Stimulated activated CD4-positive, alpha-beta T cell treated with anti-CD3 and anti-CD28 coated beads, Interleukin-15, amount 100 ng/mL, for 48 hours (primary cell): ENCODE measurements at places on chromosomes 3 and 15.

DNA sequence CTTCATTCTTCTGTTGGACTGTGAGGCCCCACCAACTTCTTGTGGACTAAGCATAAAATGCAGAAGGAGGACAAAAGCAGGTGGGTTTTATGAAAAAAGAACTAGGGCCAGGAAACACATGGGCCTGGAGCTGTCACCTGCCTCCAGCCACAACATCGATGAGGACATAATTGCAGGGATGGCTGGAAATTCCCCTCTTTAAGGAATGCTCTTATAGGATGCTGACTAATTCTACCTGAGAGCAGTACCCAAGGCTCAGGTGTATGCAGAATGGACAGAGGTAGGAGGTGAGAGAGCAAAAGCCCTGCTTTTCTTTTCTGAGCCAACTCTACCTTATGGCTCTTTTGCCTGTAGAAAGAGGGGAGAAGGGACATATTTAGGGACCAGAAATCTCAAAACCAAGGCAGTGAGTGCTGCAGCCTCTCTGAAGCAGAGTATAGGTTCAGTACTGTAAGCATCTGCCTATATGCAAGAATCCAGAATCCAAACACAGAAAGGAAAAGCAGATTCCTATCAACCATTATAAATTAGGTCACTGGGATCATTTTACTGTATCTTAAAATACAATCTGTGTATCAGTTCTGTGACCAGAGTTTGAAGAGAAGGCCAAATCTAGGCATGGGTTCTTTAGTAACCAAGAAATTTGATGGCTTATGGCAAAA is 205.3 kb upstream of the WNT5A start:
- DNase-seq = no peak

DNA sequence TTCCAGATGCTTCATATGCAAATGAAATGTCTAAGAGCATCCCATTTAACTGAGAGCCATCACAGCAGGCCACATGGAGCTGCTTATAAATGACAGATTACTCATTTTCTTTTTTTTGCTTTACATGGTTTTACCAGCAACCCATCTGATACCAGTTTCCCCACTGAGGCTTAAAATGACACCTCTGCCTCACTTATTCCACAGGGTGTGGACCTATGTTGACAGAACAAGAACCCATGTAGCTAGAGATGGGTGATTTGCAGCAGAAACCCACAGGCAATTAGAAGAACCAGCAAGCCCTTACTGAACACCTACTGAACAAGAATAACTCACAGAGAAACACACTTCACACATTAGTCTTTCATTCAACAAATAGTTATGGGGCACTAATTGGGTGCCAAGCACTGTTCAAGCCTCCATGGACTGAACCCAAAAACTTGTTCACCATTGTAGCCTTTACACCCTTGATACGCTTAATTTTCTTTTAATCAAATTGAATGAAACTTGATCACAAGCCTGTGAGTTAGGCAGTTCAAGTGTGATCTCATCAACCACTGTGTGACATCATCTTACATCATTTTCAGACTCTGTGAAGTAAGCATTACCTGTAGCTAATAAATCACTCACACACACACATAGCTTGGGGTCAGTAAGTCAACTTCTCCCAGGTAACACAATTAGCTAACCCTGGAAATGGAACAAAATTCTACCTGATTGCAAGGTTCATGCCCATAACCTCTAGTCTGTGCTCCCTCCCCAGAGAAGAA is 45.4 kb downstream of the MAGI1 start:
- DNase-seq = no peak

DNA sequence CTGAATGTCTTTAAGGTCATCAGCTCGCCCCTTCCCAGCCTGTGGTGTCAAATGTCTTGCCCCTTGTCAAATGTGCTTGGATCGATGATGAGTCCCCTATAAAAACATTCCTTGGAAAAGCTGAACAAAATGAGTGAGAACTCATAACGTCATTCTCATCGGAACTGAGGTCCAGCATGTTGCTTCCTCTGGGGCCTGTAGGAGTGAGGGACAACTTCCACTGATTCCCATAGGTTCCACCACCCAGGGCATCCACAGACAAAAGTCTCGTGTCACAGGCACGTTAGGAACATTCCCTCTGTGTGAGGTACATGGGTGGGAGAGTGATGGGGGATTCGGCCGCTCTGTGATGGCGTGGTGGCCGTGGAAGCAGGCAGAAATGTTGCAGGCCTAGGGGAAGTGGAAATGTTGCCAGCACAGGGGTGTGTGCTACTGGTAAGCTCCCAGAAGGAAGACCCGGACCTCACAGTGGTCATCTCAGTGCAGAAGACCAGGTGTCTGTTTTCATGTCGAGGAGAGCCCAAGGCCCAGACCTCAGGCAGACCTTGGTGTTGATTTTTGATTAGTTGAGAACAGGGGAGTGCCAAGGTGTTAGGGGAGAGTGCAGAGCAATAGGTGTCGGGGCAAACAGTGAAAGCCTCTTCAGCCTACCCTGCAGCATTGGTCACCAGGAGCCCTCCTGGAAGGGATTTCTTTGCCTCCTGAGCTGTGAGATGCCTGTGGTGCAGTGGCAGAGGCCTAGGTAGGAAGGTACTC is 96.8 kb downstream of the SNRPN start:
- no peak for DNase-seq

- DNase-seq = no peak
Measured at GRCh38 chr15:82874961-82875360, 65.5 kb downstream of the WHAMM start.

- no peak for DNase-seq
Measured at GRCh38 chr15:59516655-59517461, 78.9 kb downstream of the FAM81A start.

GRCh38 chr3:16482194-16482769 is 31.2 kb downstream of the RFTN1 start:
- DNase-seq = no peak

DNA sequence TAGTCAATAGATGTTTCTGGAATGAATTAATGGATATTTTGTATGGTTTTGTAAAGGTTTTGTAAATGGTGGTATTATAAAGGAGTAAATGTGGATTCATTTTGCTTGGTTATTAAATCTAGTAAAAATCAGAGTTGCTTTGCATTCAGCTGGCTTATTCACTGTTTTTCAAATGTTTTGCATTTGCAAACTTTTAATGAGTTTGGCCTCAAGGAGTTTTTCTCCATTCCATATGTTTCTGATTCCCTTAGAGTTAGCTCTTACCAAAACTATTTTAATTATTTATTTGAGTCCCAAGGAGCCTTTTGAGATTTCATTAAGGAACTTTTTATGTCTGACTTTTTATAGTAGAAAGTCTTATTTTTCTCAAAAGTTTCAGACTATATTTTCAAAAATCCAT is 992.2 kb downstream of the DIPK2A start:
- DNase-seq = no peak

DNA sequence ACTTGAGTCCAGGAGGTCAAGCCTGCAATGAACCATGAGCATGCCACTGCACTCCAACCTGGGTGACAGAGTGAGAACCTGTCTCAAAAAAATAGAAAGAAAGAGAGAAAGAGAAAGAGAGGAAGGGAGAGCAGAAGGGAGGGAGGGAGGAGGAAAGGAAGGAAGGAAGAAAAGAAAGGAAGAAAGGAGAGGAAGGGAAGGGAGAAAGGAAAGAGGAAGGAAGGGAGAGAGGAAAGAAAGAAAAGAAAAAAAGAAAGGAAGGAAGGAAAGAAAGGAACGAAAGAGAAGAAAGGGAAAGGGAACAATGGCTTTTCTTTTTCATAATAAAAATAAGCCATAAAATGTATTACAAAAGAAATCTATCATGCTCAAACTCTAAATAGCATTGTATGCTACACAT is 116.9 kb downstream of the ZNF385D start:
- no peak for DNase-seq

- peak; percentile 45 for DNase-seq
Measured at GRCh38 chr3:56347219-56347871, 120.9 kb downstream of the ERC2 start.

DNA sequence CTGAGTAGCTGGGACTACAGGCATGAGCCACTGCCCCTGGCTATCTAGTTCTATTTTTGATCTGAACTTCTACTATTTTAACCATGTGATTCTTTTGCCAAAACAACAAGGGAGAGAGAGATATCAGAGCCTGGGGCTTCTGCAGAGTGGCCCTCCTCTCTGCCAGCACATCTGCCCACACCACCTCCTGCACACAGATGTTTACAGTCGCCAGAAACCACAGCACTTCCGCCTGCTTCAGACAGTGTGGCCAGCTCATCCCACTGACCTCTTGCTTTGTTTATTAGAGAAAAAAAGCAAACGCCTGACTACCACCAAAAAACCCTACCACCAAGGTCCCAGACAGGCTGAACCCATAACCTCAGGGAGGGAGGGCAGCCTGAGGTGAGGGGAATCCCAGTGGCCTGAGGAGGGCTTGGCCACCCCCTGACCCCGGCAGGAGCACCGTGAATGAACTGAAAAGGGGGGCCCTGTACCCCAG is 85.9 kb upstream of the ABHD2 start:
- DNase-seq = no peak

GRCh38 chr3:172132159-172132586 is 92.8 kb downstream of the FNDC3B start:
- DNase-seq = no peak

GRCh38 chr15:61444585-61444984 is 215.5 kb upstream of the RORA start:
- no peak for DNase-seq

DNA sequence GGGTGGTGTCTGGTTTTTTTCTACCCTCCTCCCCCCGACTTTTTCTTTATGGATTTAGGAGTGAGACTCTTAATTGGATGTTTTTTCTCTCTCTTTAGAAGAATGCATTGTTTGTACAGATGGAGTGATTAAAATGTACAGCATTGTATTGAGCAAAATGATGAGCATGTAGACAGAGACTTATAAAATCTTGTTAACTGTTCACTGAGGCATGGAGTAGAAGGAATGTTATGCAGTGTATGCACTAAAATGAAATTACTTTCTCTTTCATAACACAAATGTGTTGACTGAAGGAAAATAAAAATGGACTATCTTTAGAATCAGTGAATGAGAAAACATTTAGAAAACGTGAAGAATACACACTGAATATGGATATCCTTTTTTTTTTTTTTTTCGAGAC is 39.8 kb downstream of the ZFAND6 start:
- DNase-seq = no peak

GRCh38 chr15:39279311-39279710 is 301.6 kb upstream of the THBS1 start:
- DNase-seq = no peak

- no peak for DNase-seq
Measured at GRCh38 chr15:60774829-60775463, 296.0 kb upstream of the ICE2 start.

DNA sequence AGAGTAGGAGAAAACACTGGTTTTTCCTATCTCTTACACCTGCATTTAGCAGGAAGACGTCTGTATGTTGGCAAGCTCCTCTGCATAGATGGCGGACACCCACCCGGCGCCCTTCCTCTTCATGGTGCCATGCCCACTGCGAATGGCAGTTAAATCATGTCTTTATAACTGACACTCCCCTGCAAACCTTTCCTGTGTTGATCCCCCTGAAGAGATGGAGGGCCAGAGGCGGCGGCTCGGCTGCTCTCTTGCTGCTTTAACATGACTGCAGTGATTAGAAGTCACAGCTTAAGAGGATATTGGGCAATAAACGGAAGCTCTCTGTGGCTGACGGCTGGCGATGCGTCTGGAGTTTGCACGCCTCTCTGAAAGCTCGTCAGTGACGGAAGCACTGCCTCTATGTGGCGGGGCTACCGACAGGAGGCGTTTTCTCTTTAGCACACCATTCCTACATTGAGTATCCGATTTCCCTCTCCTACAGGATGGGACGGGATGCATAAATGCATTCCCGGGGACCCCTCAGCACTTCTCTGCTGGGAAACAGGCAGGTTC is 25.5 kb upstream of the SNRPA1 start:
- DNase-seq = peak; percentile 45

GRCh38 chr3:187799942-187800641 is 54.8 kb upstream of the BCL6 start:
- DNase-seq = no peak

GRCh38 chr3:171328419-171329082 is 131.7 kb downstream of the TNIK start:
- no peak for DNase-seq

DNA sequence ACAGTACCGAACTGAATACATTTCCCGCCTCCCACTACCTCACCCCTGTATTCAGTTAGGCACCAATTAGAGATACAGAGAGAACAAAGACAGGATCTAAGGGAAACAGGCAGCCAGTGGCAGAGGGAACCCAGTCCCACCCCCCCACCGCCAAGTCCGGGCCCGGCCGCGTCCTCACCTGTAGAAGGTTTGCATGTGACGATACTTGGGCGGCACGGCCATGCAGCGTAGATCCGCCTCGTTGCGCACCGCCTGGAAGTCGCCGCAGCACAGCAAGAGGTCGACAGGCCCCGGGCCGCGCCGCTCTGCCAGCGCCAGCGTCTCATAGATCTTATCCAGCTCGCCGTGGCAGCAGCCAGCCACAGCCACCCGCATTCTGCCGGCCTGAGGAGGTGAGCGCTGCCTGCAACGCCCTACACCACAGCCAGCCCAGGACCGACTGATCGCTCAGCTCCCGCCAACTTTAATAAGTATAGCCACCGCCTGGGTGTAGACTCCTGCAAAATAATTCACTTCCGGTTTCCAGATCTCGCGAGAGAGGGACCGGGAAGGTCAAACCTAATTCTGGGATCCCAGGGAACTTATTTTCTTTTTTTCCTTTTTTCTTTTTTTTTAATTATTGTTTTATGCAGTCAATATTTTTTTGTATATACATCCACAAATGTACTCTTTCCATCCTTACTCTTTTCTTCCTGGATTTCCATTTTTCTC is at the start of gene DBR1:
DBR1 (minus strand) TSS at position 501 of the 711 bp plus-strand sequence; CDS start at position 375, 126 bp downstream.
- DNase-seq = peak; percentile 53

DNA sequence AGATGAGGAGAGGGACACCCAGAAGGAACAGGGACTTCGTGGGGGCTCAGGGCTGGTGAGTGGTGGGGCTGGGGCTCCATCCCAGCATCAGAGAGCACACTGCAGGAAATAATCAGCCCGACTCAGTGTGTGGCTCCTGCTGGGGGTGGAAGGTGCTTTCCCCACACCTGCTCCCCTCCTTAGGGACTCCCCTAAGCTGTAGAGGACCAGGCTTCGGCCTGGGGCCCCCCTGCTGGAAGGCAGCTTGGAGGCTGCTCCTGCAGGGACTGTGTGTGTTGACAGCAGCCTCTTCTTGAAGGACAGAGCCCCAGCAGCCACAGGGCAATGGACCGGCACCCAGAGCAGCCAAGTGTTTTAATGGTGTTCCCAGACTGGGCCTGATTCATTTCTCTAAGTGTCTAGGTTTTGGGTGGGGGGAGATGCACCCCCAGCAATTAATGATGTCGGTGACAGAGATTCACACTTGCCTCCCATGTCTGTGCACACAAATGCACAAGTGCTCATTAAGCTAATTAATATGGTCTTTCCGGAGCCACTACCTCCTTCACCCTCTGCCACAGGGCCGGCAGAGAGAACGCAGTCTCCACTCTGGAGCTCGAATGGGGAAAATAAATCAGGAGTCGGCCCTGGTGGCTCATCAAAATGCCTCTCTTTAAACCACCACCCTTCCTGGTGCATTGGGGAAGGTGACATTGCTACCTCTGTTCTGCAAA is 16.9 kb upstream of the FGD5 start:
- no peak for DNase-seq

GRCh38 chr15:49991587-49991986 is 127.4 kb downstream of the ATP8B4 start:
- DNase-seq = no peak
